HFFc6 (cell line): ENCODE measurements at places on chromosomes 5 and 9.

DNA sequence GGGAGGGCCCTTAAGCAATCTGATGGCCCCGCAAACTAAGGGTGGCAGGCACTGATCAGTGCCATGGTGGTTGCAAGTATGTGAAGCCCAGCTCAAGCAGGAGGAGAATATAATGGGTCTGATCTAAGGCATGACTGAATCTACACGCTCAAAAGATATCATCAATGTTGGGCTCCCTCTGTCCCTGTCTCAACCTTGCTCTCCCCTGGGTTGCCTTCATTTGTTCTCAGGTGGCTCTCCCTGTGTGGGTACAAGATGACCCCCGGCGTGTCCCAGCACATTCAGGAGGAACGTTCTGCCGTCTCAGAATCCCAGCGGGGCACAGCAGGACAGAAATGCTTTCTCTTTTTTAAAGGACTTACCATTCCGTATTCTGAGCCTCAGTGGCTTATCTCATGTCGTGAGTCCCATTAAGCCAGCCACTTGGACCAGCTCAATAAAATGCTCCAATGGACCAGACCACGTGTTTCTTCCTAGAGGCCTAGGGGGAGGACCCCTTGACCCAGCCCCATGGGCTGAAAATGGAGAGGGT lies 12.0 kb upstream of the RNF130 start:
- no peak for DNase-seq

DNA sequence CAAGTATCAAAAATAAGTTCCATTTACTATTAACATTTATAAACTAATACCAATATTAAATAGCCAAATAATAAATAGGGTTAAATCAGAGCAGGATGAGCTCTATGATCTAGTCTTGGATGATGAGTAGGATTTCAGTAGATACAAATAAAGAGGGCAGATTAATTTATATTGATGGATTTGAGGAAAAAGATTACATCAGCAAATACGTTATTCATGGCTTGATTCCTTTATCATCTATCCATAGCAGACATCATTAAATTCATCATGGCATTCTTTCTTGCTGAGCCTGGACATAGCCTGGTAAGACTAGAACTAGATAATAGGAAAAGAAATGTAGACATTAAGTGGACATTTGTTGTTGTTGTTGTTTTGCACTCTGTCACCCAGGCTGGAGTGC lies 13.4 kb upstream of the MSMP start:
- no peak for DNase-seq

GRCh38 chr5:164967354-164967753 lies 1461.9 kb downstream of the MAT2B start:
- DNase-seq = no peak

GRCh38 chr9:127770583-127770904 lies 7.9 kb downstream of the SH2D3C start:
- DNase-seq = no peak
